ENCODE measurements at places on chromosomes 6 and 20. TPM values are rescaled to one million over a fixed set of nuclear protein-coding genes. Genes with fewer than 3 reads are reported as not detected.

ZNF311 gene
- 4.8 TPM for total RNA-seq

DEF6 gene
- total RNA-seq, result 23.2 TPM

NRSN1 gene
- not detected for total RNA-seq

NECAB3 gene
- total RNA-seq, result 8.2 TPM

RRAGD gene
- 5.1 TPM for total RNA-seq

STMND1 gene
- not detected for total RNA-seq

LATS1 gene
- 18.9 TPM for total RNA-seq

DEFB123 gene
- total RNA-seq, result not detected

BPIFB4 gene
- not detected for total RNA-seq

GLO1 gene
- total RNA-seq, result 121 TPM

TGM3 gene
- 16.7 TPM for total RNA-seq

Measured in nasal cavity respiratory epithelium epithelial cell of viscerocranial mucosa (primary cell).